GM04504 (cell line): ENCODE measurements at places on chromosomes 3 and 15.
A peak's percentile ranks its signal among the peaks of the same experiment; 100 is the strongest.

DNA sequence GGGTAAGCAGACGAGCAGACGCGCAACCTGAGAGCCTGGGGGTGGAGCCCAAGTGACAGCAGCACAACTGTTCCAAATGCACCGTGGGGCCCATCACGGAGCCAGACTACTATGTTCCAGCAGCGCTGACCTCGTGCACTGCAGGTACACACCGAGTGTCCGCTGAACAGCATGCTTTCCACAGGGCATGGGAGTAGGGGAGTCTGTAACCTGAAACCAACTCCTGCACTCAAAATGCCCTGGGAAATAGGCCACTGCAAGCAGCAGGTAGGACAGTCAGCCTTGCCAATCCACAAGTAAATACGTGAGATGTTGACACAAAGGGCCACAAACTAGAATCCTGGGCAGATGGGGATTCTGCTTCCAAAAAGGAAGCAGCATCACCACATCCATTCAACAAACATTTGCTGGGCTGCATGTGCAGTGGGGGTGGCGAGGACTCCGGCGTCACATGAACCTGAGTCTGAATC lies 73.9 kb downstream of the TBC1D2B start:
- DNase-seq = no peak

DNA sequence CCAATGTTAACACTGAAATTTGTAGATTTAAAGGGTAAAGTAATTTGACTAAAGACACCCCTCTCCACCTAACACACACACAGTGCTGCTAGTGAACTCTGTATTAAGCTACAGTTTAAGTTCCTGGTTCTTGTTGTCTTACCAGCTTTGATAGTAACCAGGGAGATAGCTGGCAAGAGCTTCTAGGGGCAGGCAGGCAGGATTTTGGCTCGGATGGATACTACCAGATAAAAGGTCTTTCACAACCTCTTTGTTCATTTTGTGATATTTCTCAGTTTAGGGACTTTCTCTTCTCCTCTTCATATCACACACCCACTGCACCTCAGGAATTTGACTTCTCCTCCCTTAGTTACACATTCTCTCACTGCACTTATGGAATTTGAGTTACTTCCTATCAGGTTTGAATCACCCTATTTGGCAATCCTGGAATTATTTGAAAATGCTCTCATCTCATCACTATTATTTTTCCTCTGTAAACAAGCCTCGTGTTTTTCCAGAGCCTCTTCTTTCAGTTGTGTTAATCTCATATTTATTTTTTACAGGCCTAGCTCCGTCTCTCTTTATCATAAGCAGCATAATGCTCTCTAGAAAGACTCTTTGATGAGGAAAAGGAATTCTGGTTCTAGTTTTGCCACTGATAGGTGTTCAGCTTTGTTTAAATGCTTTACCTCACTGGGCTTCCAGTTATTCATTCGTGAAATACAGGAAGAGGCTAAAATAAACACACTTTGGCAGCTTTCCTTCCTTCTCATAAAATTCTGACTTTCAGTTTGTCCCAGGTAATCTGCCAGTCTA lies 23.0 kb upstream of the CLDN1 start:
- peak; percentile 62 for DNase-seq

DNA sequence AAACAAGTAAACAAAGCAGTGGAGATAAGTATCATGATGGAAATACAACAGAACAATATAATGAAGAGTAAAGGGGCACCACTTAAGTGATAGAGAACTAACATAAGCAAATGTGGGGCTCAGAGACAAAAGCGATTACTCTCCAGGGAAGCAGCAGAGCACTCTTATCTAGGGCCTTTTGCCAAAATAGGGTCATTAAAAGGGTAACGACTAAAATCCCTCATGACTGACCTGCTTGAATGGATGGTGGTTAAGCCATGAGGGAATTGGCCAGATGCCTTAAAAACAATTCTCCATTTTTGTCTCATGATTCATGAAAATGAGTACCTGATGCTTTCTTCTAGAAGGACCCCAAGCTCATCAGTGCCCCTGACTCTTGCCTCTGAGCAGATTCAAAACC lies 3.2 kb upstream of the SLC7A14 start:
- DNase-seq = no peak

GRCh38 chr15:58260205-58260724 lies 122.1 kb downstream of the AQP9 start:
- no peak for DNase-seq

DNA sequence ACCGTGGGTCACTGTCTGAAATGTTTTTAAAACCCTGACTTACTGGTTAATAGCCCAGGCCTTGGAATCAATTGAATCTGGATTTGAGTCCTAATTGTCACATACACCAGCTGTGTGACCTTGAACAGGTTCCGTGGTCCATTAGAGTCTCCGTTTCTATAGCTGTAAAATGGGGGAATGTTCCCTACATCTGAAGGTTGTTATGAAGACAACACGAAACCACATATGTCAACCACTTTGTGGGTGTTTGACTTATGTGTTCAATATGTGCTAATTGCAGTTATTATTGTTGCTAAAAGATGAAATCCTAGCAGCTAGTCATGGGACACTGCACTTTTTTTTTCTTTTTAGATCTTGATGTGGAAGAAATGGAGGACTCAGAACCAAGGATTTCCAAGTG lies 35.3 kb downstream of the ZBTB38 start:
- DNase-seq = no peak

- DNase-seq = no peak
Observed at GRCh38 chr3:115284980-115285379, 137.9 kb upstream of the ZBTB20 start.

DNA sequence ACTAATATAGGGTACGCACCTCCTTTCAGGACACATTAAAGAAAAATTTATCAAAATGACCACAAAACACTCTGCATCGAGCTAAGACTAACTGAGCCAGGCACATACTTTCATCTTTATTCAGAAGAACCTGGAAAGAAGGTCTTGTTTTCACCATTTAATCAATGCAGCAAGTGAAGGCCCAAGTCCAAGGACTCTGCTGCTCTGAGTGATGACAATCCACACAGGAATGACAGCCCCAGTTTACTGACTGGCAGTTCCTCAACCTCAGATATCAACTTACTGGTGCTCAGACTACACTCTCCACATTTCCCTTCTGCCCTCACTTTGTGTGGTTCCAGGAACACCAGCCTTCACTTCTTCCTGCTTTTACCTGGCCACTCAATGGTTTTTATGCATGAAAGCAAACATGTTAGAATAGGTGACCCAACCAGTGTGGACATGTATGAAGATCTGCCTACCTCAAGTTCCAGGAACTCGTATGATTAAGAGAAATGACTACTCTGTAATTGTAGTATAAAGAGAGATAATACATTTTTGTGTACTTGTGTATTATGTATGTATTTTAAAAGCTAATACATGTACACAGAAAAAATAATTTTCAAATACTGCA lies 29.1 kb upstream of the RASA2 start:
- no peak for DNase-seq

- DNase-seq = no peak
Observed at GRCh38 chr3:170759511-170760173, 110.4 kb downstream of the RPL22L1 start.

GRCh38 chr3:152096280-152096906 lies 172.3 kb upstream of the MBNL1 start:
- no peak for DNase-seq

DNA sequence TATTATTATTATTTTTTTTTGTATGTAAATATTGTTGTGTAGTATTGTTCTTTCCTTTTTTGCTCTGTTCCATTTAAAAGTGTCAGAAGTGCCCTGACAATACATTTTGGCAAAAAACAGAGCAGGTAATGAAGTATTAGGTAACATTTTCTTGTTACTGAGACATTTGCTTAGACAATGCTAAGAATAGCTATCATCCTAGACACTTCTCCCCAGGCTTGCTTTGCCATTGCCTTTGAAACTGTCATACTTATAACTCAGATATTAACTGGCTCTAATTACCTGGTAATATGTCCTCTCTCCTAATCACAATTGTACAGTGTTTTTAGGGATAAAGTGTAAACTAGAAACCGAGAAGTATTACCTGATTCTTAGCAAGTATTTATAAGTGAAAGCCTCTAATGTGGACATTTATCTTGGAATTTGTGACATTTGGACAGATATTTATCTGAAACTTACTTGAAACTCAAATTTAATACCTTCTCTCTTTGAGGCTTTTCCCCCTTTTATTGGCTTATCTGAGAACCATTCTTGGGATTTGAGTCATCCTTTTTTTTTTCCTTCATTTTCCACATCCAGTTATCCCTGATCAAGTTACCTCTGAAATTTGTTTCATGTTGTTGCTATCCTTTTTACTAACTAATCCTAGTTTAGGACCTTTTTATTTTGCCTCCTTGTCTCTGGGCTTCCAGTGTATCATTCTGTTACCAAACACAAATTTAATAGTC lies 13.1 kb downstream of the ARIH1 start:
- no peak for DNase-seq

GRCh38 chr3:182509844-182510460 lies 283.4 kb upstream of the ATP11B start:
- no peak for DNase-seq

DNA sequence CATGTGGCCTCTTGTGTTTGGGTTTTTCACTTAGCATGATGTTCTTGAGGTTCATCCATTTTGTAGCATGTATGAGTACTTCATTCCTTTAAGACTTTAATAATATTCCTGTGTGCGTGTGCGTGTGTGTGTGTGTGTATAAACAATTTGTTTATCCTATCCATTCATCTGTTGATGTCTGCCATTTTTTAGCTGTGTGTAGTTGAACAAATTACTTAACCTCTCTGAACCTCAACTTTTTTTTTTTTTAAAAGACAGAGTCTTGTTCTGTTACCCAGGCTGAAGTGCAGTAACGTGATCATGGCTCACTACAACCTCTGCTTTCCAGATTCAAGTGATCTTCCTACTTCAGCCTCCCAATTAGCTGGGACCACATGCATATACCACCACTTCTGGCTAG lies 47.3 kb downstream of the EBLN2 start:
- no peak for DNase-seq

DNA sequence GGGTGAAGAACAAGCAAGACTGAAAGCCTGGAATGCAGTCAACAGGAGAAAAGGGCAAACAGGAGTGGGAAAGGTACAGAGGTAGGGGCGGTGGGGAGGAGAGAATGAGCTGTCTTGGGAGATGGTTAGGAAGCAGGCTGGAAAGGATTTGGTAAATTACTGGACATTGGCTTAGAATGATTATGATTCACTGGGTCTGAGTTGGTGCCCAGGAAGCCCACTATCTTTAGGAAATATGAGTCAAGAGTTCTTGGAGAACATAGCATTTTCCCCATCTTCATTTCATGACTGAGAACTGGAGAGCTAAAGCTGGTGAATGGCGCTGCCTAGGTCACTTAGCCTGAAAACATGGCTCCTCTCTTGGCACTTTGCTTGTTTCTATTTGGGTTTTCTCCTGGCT lies 74.7 kb upstream of the C3orf80 start:
- DNase-seq = peak; percentile 32

- no peak for DNase-seq
Observed at GRCh38 chr15:90316139-90316538, 35.9 kb upstream of the ZNF774 start.

DNA sequence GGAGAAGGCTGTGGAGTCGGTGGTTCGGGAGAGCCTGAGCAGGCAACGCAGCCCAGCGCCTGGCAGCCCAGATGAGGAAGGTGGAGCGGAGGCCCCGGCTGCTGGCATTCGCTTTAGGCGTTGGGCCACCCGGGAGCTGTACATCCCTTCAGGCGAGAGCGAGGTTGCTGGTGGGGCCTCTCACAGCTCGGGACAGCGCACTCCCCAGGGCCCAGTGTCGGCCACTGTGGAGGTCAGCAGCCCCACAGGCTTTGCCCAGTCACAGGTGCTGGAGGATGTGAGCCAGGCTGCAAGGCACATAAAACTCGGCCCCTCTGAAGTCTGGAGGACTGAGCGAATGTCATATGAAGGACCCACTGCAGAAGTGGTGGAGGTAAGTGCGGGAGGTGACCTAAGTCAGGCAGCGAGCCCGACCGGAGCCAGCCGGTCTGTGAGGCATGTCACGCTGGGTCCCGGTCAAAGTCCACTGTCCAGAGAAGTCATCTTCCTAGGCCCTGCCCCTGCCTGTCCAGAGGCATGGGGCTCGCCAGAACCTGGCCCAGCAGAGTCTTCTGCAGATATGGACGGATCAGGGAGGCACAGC lies 26.7 kb downstream of the SYNM start:
- DNase-seq = no peak

DNA sequence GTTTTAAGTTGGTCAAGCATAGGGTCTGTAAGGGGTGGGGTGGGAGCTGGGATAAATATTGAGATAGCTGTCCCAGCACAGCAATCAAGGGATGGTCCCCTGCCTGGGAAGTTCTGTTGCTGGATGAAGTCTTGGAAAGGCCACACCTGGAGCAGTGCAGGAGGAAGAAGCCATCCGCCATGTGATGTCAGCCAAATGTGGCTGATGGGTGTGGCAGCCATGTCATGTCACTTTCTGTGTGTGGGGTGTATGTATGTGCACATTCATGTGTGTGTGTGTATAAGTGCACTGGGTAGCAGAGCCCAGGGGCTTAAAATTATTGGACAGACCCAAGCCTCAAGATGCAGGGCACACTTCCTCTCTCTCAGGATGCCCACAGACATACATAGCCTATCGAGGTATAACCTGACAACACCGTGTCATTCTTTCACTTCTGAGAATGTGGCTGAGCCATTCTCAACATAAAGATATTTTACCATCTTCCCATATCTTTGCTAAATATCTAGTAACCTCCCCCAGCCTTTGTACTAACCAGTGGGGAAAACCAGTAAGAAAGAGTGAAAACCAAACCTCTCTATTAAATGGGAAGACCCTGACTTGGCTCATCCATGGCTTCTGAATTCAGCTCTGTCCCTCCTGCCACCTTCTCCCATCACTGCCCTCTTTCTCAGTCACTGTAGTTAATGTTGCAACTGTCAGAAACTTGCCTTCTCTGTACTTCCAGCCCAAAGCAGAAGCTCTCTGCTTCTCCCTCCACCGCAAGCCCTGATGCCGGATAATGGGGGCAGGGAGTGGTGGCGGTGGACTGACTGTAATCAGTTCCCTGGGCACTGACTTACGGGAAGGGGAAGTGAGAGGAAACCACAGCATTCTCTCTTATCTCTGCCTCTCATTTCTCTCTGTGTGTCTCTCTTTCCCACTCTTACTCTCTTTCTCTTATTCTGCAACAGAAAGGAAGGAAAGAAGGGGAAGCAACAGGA lies 11.2 kb downstream of the TNFSF10 start:
- DNase-seq = no peak

- no peak for DNase-seq
Observed at GRCh38 chr15:41885321-41885720, 8.5 kb downstream of the SPTBN5 start.
